CD4-positive, alpha-beta T cell treated with Interleukin-2 at 100 ng/mL for 4 hours (primary cell): ENCODE measurements at places on chromosomes 16 and 17.

GRCh38 chr17:12794919-12795532 is 5.7 kb downstream of the ARHGAP44 start:
- no peak for DNase-seq

DNA sequence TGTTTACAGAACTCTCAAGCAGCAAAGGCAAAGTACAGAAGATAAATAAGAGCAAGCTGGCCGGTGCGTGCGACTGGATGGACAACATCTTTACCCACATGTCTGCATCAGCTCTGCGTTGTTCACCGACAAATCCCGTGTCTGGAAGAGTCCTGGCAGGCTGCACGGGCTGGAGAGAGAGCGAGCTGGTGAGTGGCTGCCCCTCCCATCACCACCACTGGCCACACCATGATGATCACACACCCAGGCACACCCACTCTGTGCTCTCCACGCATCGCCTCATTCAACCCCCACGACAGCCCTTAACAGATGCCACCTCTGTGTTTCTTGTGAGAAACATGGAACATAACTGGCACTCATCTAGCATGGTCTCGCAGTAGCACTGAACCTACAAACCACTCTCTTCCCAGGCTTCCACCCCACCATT is 59.2 kb downstream of the ANKRD11 start:
- DNase-seq = no peak

GRCh38 chr16:74224828-74225612 is 71.6 kb upstream of the PSMD7 start:
- no peak for DNase-seq

DNA sequence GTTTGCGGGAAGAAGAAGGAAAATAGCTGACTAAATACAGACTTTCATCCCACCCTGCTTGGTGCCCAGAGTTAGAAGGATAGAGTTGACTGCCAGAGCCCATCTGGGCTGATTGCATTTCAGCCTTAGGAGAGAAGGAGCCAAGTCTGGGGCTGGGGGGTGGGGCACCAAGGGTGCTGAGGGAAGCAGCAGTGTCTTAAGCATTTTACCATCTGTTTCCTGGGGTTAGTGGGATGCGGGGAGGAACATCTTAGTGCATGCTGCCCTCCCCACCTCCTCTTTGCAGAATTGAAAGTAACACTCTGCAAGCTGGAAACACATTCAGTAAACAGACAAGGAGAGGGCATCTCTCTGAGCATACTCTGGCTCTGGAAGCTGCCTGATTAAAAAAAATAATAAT is 1.5 kb upstream of the ARL5C start:
- DNase-seq = peak; percentile 12

DNA sequence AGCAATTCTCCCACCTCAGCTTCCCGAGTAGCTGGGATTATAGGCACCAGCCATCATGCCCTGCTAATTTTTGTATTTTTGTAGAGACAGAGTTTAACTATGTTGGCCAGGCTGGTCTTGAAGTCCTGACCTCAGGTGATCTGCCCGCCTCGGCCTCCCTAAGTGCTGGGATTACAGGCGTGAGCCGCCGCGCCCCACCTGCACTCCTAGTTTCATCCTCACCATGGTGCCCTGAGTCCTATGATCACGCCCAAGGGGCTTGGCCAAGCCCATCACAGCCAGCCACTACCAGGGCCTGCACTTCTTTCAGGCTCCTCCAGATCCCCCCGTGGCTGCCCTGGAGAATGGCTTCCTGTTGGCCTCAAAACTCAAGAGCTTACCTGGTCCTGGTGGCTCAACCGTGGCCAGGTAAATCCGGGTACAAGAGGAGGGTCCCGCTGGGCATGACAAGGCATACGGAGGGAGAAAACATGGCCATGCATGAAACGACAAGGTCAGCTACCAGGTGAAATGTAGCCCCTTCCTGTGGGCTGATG is 20.4 kb upstream of the TFAP4 start:
- DNase-seq = no peak

GRCh38 chr17:63675607-63676546 is 24.0 kb downstream of the LIMD2 start:
- no peak for DNase-seq

DNA sequence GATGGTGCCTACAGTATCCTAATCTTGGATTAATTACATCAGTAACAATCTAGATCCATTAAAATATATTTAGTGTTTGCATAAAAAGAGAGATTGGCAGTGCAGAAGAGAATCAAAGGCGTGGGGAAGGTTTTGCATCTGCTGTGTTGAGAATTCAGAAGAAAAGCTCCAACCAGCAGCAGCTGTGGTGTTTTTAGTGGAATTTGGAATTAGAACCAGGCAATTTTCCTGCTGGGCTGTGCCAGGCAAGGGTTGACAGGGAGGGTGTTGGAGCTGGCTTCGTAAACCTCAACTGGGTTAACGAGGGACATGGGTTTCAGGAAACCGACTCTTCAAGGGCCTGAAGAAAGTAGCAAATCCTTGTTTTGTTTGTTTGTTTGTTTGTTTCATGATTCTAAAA is 107.8 kb upstream of the WSCD1 start:
- no peak for DNase-seq

GRCh38 chr17:49223517-49224197 is 6.9 kb downstream of the PHOSPHO1 start:
- DNase-seq = peak; percentile 68

DNA sequence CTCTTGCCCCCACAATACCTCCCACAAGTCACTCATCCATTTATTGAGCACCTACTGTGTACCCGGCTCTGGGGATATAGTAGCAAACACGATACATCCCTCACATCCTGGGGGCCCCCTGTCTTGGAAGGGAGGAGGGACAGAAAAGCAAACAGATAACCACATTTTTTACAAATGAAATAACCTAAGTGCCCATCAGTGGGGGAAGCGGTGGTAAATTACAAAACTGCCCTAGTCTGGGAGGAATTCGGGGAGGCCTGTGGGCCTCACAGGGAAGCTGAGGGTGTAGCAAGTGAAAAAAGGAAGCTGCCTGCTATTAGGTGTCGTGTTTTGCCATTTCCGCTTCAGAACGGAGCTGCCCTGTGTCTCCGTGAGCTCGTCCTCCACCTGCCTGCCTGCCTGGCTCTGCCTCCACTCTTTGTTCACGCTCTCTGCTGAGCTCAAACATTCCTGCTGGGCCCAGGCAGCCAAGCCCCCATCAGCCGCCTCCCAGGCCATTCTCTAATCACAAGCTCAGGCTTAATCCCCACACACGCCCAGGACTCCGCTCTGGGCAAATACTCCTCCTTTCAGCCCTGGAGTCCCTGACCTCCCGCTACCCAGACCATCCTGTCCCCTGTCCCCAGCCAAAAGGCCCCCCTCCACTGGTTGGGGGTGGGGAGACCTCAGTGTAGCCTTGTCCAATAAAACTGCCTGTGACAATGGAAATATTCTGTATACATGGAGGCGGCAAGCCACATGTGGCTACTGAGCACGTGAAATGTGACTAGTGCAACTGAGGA is 10.2 kb upstream of the SEC14L5 start:
- DNase-seq = no peak

DNA sequence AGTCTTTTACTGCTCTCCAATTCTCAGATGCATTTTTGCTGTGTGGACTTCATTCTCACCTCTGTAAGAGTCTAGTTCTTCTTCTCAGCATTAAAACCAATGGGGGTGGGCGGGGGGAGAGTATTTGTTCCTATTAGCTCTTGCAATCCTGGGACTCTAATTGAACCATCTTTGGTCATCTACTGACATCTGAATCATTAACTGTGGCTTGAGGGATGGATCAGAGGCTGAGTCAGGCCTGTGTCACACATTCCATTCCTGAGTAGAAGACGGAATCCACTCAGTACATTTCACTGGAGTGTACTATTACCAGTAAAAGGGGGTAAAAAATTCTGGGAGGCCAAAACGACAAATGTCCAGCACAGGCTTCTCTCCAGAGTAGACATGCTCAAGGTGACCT is 12.8 kb upstream of the ZNF23 start:
- DNase-seq = no peak

GRCh38 chr17:59428916-59429485 is 97.5 kb downstream of the YPEL2 start:
- DNase-seq = no peak
